ENCODE measurements at places on chromosomes 4 and X. TPM values are rescaled to one million over a fixed set of nuclear protein-coding genes. Genes with fewer than 3 reads are reported as not detected.

DNA sequence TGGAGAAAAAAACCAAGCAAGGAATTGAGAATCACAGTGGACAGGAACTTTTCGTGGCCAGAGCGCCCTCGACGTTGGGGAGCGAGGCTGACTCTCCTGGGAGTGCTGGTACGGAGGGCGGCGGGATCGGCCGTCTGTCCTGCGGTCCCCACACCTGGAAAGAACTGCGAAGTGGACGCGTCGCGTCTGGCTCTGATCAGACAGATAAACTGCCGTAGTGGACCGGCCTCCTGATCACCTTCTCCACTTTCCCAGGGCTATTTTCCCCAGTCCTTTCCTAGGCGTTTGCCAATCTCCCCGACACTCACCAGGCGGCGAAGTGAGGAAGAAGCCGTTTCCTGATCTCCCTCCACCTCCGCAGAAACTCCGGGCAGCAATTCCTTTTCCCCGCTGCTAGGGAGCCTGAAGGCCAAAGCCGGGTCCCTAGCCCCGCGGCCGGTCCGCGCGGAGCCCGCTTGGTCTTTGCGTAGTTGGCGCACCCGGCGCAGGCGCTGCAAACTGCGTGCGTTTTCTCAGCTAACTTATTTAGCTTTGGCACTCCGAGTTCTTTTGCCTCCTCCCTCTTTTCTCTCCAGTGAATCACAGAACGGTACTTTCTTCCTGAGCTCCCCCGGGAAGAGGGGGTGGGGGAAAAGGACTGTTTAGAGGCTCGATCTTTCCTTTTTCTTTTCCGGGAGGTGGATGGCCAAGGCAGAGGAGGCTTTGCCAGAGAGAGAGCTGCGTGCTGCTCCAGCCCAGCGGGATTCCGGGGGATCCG is at the start of gene ARSJ:
Gene ARSJ (minus strand): TSS at position 500 of the 757 bp plus-strand sequence. CDS start 813 bp downstream, outside the sequence.
- peak; percentile 71 for DNase-seq

DNA sequence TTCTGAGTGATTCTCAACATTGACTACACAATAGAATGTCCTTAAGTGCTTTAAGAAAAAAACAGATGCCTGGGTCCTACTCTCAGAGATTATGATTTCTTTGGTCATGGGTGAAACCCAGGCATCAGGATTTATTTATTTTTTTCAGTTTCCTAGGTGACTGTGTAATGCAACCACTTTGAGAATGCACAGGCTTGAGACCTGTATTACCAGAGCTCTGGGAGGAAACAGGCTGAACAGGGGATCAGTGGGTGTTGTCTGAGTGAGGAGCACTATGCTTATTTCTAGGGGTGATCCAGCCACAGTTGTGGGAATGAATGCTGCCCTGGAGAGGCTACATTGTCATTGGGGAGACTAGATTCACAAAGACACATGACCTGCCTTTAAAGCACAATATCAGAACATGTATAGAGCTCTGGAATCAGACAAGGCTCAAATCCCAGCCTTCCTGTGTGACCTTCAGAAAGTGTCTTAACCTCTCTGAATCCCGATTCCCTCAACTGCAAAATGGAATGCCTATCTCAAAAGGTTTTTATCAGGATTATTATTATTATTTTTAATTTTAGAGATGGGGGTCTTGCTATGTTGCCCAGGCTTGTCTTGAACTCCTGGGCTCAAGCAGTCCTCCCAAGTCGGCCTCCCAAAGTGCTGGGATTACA is 61.6 kb upstream of the PRPS1 start:
- DNase-seq: no peak

DNA sequence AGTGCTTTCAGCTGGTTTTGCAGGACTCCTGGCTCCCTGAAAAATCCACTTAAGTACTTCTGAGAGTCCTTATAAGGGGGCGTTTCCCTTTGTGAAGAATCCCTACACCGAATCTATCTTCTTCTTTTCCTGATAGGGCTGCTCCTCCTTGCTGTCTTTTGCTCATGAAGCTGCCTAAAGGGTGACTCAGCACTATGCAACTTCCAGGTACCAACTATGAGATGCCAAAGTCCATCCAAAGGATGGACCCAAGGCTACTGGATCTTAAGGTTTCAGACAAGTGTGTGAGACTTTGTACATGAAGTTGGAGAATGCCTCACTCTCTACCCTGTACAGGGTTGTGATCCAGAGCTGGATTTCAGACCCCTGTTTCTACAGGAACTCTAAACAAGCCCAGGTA is 485.0 kb upstream of the FAT1 start:
- no peak for DNase-seq

DNA sequence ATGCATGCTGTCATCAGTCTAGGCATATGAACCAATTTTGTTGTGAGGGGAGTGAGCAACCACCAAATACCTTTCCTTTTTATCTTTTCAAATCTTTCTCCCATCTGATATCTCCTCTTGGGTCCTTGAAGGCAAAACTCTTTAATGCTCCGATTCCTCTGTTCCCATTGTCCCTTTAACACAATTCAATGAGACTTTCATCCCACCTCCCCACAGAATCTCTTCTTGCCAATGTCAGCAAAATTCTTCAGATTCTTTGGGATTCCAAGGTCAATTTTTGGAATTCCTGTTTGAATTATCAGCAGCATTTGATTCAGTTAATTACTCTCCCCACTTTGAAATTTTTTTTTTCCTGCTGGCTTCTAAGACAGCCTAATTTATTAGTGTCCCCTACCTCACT is 232.7 kb downstream of the COX7B2 start:
- peak; percentile 3 for DNase-seq

DUX4 gene
- not detected for total RNA-seq

BOD1L1 gene
- total RNA-seq: 11.4 TPM

- no peak for DNase-seq
These were observed 480.8 kb upstream of the FAT1 start for GRCh38 chr4:187204389-187204918.
